ENCODE measurements at places on chromosomes 2 and 18. TPM values are rescaled to one million over a fixed set of nuclear protein-coding genes. Genes with fewer than 3 reads are reported as not detected.

DNA sequence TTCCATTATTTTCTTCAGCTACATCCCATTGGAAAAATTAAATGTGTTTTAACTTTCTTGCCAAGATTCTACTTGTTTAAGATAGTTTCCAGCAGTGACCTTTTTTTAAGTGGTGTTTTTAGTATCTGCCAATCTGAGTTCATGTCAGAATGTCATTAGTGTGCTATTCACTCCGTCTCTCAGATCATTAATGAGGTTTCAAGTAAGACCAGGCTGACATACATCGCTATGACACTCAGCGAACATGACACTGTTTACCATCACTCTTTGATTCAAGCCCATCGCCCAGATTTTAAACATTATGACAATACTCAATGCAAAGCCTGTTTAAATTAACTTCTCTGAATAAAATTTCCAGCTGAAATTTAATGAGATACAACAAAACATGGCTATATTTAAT is 272.0 kb upstream of the KYNU start:
- DNase-seq, result no peak
- H3K27ac ChIP-seq, result no peak overlapping the region
- no peak overlapping the region for H3K4me3 ChIP-seq
- no peaks in the 10 kb centered on the region for H3K27me3 ChIP-seq
- no peaks in the 10 kb centered on the region for H3K36me3 ChIP-seq

DNA sequence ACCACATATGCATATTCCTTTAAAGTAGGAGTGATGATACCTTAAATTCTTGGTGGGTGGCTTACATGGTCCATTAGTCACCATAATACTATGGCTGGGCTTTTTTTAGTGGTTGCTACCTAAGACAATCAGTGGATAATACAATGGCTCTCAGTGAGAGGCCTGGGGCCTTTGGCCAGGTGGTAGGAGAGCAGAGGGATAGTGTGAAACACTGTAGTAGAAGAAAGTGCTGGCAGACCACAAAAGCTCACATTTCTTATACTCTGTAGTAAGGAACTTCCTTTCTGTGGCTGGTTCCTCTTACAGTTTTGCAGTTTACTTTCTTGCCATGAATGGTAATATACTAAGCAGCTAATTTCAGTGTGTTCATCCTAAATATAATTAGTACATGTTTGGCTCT is 583.5 kb downstream of the XIRP2 start:
- H3K27me3 ChIP-seq, result no peaks in the 10 kb centered on the region
- H3K4me3 ChIP-seq, result no peak overlapping the region
- no peaks in the 10 kb centered on the region for H3K36me3 ChIP-seq
- H3K4me1 ChIP-seq, result peaks cover 4% of the 10 kb centered on the region
- no peak for DNase-seq
- H3K27ac ChIP-seq, result no peak overlapping the region

GRCh38 chr2:27527182-27527581 is 30.5 kb downstream of the GCKR start:
- H3K4me1 ChIP-seq, result no peaks in the 10 kb centered on the region
- H3K4me3 ChIP-seq, result no peak overlapping the region
- no peak overlapping the region for H3K27ac ChIP-seq
- H3K36me3 ChIP-seq, result no peaks in the 10 kb centered on the region
- H3K27me3 ChIP-seq, result peaks cover 6% of the 10 kb centered on the region

GRCh38 chr2:95350368-95350767 is 52.1 kb upstream of the FAHD2A start:
- H3K27me3 ChIP-seq, result peaks cover 9% of the 10 kb centered on the region
- no peaks in the 10 kb centered on the region for H3K36me3 ChIP-seq
- H3K4me1 ChIP-seq, result peaks cover 3% of the 10 kb centered on the region

DNA sequence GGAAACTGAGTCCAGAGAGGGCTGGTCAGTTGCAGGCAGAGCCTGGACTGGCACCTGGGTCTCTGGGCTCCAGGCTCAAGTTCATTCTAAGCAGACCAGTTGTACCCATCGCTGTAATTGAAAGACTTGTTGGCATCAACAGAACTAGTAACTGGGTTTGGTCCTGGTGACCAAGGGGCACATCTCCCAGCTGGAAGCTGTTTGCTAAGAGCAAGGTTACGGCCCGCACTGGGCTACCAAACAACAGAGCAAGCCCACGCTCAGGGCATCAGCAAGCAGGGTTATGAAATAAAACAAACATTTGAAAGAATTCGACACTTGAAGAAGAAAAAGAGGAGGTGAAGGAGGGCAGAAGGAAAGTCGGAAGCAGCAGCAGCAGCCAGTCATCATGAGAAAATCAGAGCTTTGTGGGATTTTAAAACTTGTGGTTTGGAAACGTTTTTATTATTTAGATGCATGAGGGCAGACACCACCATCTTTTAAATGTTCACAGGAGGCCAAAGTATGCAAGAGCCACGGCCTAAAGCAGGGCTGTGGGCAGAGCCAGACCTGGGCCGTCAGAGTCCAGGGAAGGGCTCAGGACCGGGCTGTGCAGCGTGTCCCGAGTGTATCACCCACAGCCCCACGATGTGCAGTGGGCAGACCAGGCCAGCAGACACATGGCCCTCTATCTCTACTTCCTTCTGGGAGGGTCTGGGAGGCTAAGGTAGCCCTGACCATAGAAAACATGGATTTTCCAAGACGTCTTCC is 220.3 kb downstream of the BCL2 start:
- DNase-seq, result no peak
- H3K27ac ChIP-seq, result no peak overlapping the region
- no peak overlapping the region for H3K4me3 ChIP-seq
- peaks cover 5% of the 10 kb centered on the region for H3K27me3 ChIP-seq

- DNase-seq, result no peak
- no peak overlapping the region for H3K27ac ChIP-seq
- no peak overlapping the region for H3K4me3 ChIP-seq
- peaks cover 10% of the 10 kb centered on the region for H3K4me1 ChIP-seq
- peaks cover 13% of the 10 kb centered on the region for H3K27me3 ChIP-seq
- H3K36me3 ChIP-seq, result peaks cover 11% of the 10 kb centered on the region
These were observed 398.3 kb downstream of the ALK start for GRCh38 chr2:29522951-29523669.

- no peak for DNase-seq
- no peak overlapping the region for H3K4me3 ChIP-seq
- H3K36me3 ChIP-seq, result peaks cover 6% of the 10 kb centered on the region
- H3K27me3 ChIP-seq, result peaks cover 2% of the 10 kb centered on the region
- no peak overlapping the region for H3K27ac ChIP-seq
- H3K4me1 ChIP-seq, result peaks cover 4% of the 10 kb centered on the region
These were observed 362.3 kb downstream of the FBXO15 start for GRCh38 chr18:73785300-73785699.

- no peaks in the 10 kb centered on the region for H3K27me3 ChIP-seq
- no peak for DNase-seq
- no peaks in the 10 kb centered on the region for H3K36me3 ChIP-seq
- no peak overlapping the region for H3K27ac ChIP-seq
- H3K4me3 ChIP-seq, result no peak overlapping the region
- H3K4me1 ChIP-seq, result no peaks in the 10 kb centered on the region
These were observed 394.3 kb upstream of the ETAA1 start for GRCh38 chr2:67002618-67003371.

Gene TMSB10
- 3,273 TPM for total RNA-seq

Gene PLCD4
- total RNA-seq, result 1.9 TPM

All from glutamatergic neuron (in vitro differentiated cells).